ENCODE measurements at places on chromosomes 3 and 15. TPM values are rescaled to one million over a fixed set of nuclear protein-coding genes. Genes with fewer than 3 reads are reported as not detected.

Gene SAMD7
- polyA plus RNA-seq = not detected

Gene FBXO40
- 1.8 TPM for polyA plus RNA-seq

Gene SCN5A
- polyA plus RNA-seq = 4.6 TPM

Gene ZPLD1
- polyA plus RNA-seq = not detected

Gene LRRK1
- 9.4 TPM for polyA plus RNA-seq

Gene SLC28A1
- 0.25 TPM for polyA plus RNA-seq

Gene CCDC80
- polyA plus RNA-seq = 28.5 TPM

Gene BCL2A1
- not detected for polyA plus RNA-seq

Gene PHLDB2
- polyA plus RNA-seq = 60.3 TPM

Gene VILL
- 9.1 TPM for polyA plus RNA-seq

Gene CYP19A1
- polyA plus RNA-seq = 0.74 TPM

Gene MDFIC2
- not detected for polyA plus RNA-seq

Gene EIF2A
- polyA plus RNA-seq = 156 TPM

Measured in muscle of leg (tissue), 16 donors.